ENCODE measurements at places on chromosomes 2 and 18.

- no peak for DNase-seq
Measured at GRCh38 chr18:73742957-73743356, 404.7 kb downstream of the FBXO15 start.

- DNase-seq: no peak
Measured at GRCh38 chr18:9494778-9495331, 19.5 kb downstream of the RALBP1 start.

DNA sequence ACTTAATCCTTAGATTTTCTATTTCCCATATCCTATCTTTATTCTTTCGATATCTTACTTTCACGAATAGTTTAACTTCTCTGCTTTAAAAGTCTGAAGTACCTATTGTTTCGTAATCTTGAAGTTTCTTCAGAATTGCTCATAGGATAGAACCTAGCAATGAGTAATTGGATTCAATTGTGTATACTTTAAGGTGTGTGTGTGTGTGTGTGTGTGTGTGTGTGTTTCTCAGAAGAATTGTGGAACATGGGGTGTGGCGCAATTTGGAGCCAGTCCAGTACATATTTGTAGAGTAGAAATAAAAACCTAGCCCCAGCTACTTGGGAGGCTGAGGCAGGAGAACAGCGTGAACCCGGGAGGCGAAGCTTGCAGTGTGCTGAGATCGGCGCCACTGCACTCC lies 897.6 kb downstream of the BCL11A start:
- no peak for DNase-seq

DNA sequence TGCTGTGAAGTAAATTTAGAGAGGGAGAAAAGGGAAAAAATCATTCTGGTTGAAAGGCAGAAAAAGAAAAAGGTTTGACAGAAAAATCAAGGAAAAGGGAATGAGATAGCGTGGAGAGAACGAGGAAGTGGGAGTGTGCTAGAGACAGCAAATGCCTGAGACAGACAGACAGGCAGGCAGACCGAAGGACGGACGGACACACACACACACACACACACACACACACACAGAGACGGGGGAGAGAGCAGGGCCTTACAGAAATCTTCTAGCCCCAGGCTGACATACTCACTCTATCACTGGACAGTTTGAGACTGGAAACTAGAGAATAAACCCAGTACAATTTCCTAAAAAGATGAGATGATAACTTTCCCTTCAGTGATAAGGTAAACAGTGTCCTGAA lies 238.4 kb downstream of the ZNF521 start:
- DNase-seq: no peak

GRCh38 chr2:74944987-74945787 lies 13.3 kb upstream of the POLE4 start:
- no peak for DNase-seq

GRCh38 chr2:172782506-172783164 lies 47.0 kb downstream of the RAPGEF4 start:
- no peak for DNase-seq

DNA sequence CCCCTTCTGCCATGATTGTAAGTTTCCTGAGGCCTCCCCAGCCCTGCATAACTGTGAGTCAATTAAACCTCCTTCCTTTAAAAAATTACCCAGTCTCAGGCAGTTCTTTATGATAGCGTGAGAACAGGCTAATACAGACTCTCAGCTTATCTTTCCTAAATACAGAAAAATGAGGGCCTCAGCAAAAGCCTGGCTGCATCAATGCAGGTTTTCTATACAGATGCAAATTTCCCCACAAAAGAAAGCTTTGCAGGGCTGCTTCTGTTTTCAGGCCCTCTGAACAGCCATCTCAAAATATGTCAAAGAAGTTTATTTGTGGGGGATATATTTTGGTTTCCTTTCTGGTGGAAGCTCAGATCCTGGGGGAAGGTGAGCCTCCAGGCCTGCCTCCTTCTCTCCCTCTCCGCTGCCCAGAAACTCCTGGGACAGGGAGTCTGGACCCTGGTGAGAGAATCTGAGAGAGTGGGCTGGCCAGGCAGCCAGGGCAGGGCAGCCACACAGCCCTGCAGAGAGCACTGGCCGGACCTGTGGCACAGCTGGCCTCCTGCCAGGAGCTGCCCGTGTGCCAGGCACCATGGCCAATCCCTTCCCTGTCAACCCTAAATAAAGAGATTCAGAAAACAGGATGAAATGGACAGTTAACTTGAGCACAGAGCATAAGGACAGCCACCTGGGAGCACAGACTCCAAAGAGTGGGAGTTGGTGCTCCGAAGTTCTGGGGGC lies 21.6 kb upstream of the AGXT start:
- DNase-seq: no peak
